GM12891 (cell line): ENCODE measurements at places on chromosomes 4 and X.

- DNase-seq = no peak
Observed at GRCh38 chr4:154132406-154132805, 343.5 kb upstream of the SFRP2 start.

GRCh38 chr4:167088115-167088514 lies 146.2 kb downstream of the SPOCK3 start:
- no peak for DNase-seq

DNA sequence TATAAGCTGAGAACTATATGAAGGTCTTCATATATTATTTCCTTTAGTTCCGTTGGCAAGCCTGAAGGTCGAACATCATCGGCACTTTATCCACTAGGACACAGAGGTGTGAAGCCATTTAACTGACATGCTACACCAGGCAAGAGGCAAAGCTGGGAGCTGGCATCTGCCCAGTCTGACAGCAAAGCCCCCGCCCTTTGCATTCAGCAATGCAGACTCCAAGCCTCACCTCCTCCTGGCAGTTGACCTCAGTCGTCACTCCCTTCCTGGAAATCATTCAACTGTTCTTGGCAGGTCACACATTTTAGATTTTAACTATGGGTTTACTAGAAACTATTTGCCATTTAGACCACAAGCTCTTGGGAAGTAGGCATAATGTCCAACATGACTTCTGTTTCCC lies 135.8 kb upstream of the FRG1 start:
- no peak for DNase-seq

DNA sequence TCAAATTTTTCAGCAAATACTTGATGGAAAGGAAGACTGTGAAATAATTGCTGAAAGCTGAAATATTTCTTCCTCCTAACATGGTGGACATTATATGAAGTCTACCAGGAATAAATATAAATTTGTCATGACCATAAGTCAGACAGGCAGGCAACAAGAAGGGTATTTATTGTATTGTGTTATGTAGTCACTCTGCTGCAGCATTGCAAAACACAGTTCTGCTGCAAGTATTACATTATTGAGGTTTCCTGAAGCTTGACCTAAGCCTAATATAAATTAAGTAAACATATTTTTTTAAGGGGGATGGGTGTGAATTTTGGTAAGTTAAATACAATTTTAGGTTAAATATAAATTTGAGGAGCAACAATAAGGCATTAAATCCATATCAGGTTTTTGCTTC lies 60.2 kb upstream of the MAOA start:
- no peak for DNase-seq

DNA sequence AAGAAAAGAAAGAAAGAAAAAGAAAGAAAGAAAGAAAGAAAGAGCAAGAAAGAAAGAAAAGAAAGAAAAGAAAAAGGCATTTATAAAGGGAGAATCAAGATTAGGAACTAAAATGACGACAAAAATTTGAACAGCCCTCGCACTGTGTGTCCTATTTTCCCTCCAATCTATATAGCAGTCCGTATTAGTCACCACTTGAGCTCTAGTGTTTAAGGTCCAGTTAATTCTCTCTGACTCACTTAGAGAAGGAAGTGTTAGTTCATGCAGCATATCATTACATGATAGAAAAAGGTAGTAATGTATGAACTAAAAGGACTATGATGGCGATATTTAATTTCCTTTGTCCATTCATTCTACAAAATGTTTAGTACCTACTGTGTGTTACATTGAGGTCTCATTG lies 122.7 kb downstream of the CBLL2 start:
- DNase-seq = no peak

DNA sequence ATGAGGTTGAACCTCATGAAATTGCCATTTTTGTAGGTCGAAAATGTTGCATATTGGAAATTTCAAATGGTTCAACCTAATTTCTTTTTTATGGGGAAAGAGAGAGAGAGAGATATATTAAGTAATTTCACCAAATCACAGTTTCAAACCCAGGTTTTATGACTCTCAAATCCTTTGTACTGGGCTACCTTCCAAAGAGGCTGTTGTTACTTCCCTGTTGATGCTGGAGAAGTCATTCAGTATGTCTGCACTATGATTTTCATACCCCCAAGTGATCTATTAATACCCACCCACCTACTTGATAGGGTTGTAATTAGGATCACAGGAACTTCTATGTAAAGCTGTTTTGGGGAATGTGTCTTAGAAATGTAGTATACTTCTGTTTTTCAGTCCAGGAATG lies 109.9 kb downstream of the ZNF330 start:
- DNase-seq = no peak

GRCh38 chrX:147960722-147961121 lies 20.4 kb upstream of the FMR1NB start:
- DNase-seq = no peak

GRCh38 chrX:28586981-28587551 lies at the start of gene IL1RAPL1:
IL1RAPL1 (plus strand) TSS chrX:28587446.
- no peak for DNase-seq

DNA sequence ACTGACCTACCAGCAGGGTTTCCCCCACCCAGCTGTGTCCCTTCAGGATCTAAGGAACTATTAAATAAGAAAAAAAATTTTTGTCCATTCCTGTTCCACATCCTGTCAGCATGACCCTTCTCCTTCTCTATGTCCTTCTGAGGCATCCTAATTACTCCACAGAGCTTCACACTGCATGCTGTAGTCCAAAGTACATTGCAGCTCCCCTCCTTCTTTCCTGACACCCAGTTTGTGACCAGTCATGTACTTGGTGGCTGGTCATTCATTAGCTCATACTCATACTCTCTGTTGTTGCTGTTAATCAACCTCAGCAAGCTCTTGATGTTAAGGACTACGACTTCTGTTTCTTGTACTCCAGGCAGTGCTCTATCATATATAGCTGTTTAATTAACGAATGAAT lies 2.4 kb upstream of the EGF start:
- no peak for DNase-seq
